ENCODE measurements at places on chromosomes 3 and 15.

DNA sequence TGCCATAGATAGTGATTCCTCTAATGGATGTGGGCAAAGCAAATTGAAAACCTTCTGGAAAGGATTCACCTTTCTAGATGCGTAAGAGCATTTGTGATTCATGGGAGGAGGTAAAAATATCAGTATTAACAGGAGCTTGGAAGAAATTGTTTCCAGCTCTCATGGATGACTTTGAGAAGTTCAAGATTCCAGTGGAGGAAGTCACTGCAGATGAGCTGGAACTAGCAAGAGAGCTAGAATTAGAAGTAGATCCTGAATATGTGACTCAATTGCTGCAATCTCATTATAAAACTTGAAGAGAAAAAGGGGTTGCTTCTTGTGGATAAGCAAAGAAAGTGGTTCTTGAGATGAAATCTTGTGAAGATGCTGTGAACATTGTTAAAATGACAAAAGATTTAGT lies 88.0 kb upstream of the ACKR4 start:
- no peak for DNase-seq

GRCh38 chr15:22778796-22779195 lies 7.6 kb upstream of the NIPA1 start:
- DNase-seq: no peak

DNA sequence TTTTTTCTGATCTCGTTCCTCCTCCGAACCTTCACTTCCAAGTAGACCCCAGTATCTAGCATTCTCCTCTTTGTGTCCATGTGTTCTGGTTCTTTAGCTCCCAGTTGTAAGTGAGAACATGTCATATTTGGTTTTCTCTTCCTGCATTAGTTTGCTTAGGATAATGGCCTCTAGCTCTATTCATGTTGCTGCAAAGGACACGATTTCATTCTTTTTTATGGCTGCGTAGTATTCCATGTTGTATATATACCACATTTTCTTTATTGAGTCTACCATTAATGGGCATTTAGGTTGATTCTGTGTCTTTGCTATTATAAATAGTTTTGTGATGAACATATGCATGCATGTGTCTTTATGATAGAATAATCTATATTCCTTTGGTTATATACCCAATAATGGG lies 30.2 kb upstream of the MME start:
- no peak for DNase-seq

- DNase-seq: no peak
These were observed 31.7 kb downstream of the CHAC1 start for GRCh38 chr15:40984964-40985363.

DNA sequence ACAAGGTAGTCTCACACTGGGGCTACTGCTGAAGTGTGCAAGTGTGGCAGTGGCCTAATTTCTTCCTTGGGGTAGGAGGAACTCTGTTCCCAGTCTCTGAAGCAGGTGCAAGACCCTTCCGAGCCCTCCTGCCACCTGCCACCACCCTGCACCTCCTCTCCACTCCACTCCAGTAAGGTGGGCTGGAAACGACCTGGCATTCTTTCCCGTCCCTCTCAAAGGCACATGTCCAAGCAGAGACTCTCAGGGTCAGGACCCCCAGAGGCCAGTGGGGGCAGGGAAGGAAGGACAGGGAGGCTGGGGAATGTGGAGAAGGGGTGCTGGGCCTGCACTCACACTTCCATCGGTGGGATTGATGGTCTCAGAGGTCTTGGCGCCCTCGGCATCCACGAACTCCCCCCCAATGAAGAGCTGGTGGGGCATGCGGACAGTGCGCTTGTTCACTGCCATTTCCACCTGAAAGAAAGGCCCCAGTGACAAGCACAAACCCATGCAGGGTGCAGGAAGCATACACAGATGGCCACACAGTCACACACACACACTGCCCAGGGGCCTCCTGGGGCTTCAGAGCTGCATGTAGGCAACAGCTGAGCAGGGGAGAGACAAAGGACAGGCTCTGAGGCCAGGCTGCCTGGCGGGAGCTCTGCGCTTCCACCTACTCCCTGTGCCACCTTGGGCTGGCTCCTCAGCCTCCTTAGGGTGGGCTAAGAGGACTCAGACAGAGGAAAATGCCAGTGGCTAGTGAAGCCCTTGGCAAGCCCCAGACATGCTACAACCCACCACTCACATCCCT lies 43.8 kb downstream of the ALDH1L1 start:
- no peak for DNase-seq

DNA sequence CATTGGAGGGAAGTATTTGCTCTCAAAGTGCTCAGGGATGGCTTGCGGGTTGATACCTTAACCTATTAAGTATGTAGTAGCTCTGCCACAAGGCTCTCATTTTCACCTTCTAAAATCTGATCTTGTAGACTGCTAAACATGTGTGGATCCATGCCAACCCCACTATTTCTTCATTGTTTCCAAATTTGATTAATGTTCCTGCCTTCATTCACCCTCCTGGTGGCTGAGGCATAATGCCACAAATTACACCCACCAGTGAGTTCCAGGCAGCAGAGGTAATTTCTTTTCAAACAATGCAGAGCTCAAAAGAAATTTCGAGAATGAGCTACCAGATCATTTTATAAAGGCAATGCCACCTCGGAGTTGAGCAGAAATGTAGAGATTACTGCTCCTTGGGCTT lies 71.0 kb downstream of the EDEM1 start:
- no peak for DNase-seq

GRCh38 chr15:40340740-40341400 lies at the start of gene CCDC9B:
CCDC9B (minus strand) TSS chr15:40340939; CDS start chr15:40340819, 120 bp downstream.
- peak; percentile 84 for DNase-seq

Data from hypothalamus (tissue), 51 donors.